Retinal pigment epithelial cell (primary cell): ENCODE measurements at places on chromosomes 4 and X.

DNA sequence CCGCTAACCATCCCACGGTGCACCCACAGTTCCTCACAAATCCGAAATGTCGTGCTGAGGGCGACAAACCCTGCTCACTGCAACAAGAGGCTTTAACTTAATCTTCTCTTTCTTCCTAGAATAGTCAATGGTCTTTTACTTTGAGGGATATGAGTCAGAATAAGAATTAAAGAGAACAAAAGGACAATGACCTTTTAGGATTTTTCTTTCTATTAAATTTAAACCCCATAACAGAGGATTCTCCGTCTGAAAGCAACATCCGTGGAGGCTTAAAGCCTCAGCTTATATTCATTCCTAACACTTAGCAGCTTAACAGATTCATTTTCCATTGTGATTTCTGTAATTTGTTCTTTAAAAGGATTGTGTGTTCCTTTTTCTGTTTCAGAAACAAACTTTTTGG, 44.9 kb upstream of the PUDP start:
- no peak for DNase-seq

DNA sequence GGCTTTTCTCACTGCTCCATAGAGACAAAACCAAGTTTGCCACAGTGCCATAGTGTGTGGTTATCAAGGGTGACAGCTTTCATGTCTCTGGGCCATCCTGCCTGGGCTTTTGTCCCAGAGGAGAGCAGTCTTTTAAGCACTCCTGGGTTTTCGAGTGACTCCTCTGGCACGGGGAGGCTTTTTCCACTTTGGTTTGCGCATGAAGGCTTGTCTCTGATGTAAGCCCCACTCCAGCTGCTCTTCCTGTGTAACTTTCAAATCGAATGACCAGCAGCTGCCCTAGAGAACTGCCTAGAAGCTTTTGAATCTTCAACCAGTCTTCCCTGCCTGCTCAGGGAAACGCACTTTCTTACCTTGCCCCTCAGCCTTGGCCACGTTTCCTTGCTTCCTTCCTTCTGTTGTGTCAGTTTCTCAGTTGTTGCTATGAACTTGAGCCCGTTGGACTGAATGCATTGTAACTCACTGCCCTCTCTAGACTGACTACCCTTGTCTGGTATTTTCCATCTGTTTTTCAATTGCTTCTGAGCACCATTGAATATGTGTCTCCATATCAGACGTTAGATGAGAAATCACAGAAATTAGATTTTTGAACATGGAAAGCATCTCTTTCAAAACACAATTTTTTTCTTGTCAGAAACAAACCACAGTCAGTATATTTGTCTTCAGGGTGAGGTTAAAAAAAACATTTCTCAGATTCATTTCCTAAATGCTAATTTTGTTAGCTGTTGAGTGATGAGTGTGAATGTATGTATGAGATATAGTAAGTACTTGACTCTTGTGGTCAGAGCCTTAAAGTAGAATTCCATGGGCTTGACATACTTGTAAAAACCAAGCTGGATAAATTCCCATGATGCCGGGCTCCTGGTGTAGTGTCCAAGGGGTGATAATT, 45.3 kb downstream of the SLC9A6 start:
- no peak for DNase-seq

GRCh38 chrX:7218321-7219152, 70.6 kb upstream of the PUDP start:
- DNase-seq = no peak

- no peak for DNase-seq
Measured at GRCh38 chrX:41677183-41678060, 11.4 kb upstream of the GPR34 start.

DNA sequence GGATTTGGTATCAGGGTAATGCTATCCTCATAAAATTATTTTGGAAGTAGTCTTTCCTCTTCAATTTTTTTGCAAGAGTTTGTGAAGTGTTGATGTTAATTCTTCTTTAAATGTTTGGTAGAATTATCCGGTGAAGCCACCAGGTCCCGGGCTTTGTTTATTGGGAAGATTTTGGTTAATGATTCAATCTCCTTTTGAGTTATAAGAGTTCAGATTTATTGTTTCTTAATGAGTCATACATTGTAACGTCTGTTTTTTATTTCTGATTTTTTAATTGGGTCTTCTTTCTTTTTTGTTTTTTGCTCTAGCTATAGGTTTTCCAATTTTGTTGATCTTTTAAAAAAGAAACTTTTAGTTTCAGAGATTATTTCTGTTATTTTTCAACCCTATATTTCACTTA, 412.3 kb downstream of the PDGFC start:
- no peak for DNase-seq

DNA sequence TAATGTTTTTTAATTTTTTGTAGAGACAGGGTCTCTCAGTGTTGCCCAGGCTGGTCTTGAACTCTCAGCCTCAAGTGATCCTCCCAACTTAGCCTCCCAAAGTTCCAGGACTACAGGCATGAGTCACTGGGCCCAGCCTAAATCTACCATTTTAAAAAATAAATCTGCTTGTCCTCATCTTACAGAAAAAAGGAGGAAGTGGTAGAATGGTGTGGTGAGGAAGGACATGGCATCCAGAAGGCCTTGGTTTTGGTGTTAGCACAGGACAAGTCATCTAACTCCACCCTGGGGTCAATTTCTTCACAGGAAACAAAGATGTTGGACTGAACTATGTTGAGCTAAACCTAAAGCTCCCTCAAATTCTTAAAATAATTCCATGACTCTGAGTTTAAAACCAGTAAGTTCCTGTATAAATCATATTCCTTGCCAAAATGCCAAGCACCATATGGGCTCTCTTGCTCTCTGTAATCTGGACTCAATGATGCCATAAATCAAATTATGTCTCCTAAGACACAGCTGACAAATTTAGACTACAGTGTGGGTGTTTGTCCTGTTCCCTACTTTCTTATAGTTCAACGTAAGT, 253.9 kb upstream of the NOCT start:
- DNase-seq = no peak

DNA sequence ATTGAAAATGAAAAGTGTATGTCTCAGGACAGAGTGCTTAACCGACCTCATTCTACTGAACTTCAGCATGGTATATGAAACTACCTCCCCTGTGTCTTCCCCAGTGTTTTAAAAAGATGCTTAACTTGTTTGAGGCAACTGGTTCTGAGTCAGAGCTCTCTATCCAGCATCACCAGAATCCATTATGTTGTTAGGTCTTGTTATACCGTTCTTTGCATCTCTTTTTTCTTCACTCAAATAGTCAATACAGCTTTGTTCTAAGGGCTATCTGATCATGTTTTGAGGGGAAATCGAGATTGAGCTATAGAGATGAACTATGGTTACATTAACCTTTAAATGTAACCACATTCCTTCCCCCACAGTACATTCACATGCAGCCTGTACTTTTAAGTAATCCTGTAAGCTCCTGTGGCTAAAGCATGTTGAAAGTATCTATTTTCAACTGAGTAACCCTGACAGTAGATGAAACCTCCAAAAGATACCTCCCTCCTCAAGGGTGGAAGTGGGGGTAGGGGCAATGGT, 514.4 kb downstream of the RPA4 start:
- no peak for DNase-seq

- no peak for DNase-seq
Measured at GRCh38 chrX:118521435-118521834, 25.8 kb downstream of the DOCK11 start.

GRCh38 chrX:27598312-27598711, 8.2 kb downstream of the DCAF8L2 start:
- DNase-seq = peak; percentile 55

DNA sequence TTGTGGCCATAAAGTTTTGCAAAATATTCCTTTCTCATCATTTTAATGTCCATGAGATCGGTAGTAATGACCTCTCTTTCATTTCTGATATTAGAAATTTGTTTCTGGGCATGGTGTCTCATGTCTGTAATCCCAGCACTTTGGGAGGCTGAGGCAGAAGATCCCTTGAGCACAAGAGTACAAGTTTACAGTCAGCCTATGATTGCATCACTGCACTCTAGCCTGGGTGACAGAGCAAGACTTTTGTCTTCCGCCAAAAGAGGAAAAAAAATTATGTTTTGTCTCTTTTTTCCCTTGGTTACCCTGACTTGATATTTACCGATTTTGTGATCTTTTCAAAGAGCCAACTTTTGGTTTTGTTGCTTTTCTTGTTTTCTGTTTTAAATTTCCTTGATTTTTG, 10.8 kb upstream of the NKAP start:
- no peak for DNase-seq

DNA sequence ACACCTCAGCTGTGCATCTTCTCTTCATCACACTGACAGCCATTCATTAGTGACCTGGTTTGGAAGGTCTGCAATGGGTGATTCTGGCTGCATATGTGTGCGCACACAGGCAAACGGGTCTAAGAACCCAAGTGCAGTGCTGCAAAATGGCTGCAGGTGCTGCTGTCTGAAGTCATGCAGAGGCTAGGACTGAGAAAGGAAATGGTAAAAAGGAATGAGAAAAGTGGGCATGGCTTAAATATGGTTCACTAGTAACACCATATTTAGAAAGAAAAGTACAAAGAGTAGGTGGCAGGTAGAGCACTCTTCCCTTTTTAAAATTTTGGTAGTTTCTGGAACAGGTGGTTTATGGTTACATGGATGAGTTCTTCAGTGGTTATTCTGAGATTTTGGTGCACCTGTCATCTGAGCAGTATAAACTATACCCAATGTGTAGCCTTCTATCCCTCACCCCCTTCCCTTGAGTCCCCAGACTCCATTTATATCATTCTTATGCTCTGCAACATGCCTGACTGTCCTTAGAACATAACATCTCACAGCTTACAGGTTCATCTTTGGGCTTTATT, 78.4 kb downstream of the CCNG2 start:
- no peak for DNase-seq

- no peak for DNase-seq
Measured at GRCh38 chrX:138872537-138872936, 161.0 kb upstream of the FGF13 start.
